ENCODE measurements at places on chromosomes 7 and 10.

DNA sequence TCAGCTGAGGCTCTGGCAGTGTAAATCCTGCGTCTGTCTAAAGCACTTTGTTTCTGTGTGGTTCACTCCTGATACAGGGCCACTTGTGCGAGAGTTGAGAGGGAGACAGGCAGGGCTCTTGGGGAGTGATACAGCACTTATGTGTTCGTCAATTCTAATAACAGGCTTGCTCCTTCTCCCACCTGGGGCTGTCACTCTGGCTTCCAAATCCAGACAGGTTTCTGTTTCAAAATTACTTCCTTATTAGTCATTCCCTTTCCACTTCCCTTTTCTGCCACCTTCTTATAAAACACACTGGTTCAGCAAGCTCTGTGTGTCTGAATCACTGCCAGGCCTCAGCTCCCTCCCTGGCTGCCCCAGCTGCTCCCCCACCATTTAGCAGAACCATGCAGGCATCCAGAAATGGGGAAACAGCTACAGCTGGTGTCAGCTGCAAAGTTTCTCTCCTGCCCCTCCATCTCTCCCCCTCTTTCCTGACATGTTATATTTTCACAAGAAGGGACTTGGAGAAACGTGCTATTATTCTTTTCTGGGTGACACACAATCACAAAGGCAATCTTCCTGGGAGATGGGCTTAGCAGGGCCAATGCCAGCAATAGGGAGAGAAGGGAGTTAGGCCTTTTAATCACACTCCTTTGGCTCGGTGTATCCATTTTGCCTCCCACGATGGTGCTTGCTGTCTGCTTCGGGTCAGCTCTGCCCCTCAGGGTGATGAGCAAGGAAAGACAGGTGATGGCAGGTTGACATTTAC, 58.4 kb upstream of the ZNRF2 start:
- DNase-seq, result peak; percentile 71

- no peak for DNase-seq
Observed at GRCh38 chr7:46099076-46099475, 178.0 kb upstream of the IGFBP3 start.

DNA sequence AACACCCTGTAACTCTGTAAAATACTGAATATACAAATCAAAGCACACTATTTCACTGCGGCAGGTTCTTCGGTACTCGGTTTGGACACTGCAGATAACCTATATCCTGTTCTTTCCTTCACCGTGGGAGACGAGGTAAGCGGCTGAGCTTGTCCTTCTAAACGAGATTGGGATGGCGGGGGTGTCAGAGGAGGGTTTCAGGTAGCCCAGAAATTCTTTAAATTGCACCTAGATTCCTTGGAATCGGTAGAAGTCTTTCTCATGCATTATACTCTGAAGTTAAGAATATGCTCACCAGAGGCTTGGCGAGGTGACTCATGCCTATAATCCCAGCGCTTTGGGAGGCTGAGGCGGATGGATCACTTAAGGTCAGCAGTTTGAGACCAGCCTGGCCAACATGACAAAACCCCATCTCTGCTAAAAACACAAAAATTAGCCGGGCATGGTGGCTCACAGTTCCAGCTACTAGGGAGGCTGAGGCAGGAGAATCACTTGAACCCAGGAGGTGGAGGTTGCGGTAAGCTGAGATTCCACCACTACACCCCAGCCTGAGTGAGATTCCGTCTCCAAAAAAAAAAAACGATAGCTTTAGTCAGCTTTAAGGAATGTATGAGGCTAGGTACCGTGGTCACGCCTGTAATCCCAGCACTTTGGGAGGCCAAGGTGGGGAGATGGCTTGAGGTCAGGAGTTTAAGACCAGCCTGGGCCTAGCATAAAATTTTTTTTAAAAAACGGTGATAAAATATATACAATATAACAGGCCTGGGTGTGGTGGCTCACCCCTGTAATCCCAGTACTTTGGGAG, 10.1 kb upstream of the LAT2 start:
- DNase-seq, result peak; percentile 27

DNA sequence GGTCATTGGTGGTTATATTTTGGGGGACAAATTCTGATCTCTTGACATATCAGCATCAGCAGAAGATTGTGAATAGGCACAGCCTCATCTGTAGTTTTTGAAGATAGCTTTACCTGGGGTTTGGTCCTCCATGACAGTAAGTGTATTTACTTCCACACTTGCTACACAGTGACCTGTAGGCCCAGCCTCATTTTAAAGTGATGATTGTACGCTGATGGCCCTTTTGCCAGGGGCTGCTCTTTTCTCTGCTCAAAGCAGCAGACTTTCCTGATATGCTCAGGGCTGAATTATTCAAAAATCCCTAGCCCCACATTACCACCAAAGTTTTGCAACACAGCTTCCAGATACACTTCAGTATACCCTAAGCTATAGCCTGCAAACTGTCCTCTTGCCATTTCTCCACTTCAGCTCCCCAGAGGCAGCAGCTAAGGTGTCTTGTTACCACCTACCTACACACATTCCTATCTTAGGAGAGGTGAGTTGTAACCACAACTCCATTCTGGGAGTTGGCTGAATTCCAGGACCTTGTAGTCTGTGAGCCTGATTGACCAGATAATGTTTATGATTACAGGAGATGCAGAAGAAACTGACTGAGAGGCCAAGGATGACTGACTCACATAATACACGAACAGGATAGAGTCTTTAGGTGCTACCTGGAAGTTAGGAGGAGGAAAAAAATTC, 6.0 kb downstream of the ASB4 start:
- DNase-seq, result no peak

DNA sequence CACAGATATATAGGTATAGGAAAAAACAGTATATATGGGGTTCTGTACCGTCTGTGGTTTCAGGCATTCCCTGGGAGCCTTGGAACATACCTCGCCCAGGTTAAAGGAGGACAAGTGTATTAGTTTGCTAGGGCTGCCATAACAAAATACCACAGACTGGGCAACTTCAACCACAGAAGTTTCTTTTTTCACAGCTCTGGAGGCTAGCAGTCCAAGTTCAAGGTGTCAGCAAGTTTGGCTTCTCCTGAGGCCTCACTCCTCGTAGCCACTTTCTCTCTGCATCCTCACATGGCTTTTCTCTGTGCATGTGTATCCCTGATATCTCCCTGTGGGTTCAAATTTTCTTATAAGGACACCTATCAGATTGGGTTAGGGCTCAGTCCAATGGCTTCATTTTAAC, 189.1 kb downstream of the DNAH11 start:
- DNase-seq, result no peak

DNA sequence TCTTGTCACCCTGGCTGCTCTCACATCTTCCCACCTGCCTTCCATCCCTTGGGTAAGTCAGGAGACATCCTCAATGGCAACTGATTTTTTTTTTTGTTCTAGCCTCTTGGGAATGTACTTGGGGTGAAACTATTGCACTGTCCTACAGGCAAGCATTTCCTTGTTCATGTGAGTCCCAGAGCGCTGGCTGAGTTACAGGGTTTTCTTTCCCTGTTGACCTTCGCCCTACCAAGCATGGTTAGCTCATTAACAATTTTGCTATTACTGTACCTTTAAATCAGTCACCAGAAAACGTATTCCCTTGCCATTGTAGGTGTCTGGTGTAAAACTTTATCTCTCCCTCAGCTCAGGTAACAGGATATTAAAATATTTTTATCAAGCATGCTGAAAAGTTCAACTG, 98.9 kb downstream of the PRLHR start:
- DNase-seq, result no peak

DNA sequence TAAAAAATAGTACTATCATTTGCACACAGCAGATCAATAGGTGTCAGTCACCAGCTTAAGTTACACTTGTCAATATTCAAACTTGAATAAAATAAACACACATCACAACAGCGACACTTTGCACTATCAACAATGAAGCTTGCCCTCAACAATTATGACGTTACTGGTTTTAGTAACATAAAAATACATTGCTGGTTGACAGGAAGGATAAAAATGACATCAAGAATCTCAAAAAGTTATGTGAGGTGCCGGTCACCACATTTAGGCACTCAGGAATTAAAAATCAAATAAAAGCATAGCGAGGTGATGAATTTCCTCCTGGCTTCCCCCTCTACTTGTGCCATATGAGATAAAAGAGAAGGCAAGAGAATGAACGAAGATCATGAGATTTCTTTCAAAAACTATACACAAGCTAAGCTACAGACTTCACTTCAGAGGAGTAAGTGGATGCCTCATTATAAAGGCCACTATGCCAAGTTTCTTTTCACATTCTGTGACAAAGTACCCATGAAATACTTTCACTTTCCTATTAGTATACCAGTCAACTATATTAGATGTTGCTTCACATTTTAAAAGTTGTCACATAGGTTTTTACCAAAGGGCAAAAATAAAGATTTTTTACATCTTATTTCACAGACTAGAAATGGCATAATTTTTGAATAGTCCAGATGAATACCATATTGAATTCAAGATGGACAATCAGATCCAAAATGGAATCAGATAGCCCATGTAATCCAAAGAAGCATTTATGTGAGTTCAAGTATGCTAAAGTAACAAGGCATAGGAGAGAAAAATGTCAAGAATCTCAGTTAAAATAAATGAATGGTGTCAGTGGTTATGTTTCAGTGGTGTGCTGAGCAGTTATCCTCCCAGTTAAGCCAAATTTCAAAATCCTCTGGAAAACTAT, 3.6 kb downstream of the CCDC71L start:
- peak; percentile 39 for DNase-seq

DNA sequence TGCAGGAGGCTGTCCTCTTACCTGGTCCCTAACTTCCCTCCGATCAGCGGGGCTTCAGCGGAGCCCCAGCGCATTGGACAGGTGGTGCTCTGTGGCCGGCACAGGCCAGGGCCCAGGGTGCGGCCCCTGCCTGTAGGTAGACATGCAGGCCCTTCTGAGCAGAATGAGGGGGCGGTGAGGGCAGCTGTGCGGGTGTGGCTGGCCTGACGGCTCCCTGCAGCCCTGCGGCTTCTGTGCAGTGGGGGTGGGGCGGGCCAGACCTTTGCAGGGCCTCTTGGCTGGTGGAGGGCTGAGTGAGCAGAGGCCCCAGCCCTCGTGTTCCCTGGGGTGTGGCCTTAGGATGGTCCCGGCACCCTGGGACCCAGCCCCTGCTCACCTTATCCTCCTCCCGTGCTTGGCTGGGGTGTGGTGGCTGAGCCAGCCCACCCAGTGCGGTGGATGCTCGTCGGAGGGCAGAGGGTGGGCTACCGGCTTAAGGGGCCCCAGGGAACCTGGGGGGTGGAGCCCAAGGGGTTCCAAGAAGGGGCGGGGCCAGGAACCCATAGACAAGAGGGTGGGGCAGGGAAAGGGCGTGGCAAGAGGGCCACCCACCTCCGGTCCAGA, 175.2 kb upstream of the TNRC18 start:
- no peak for DNase-seq

GRCh38 chr7:50739744-50740435, 42.8 kb downstream of the GRB10 start:
- no peak for DNase-seq

DNA sequence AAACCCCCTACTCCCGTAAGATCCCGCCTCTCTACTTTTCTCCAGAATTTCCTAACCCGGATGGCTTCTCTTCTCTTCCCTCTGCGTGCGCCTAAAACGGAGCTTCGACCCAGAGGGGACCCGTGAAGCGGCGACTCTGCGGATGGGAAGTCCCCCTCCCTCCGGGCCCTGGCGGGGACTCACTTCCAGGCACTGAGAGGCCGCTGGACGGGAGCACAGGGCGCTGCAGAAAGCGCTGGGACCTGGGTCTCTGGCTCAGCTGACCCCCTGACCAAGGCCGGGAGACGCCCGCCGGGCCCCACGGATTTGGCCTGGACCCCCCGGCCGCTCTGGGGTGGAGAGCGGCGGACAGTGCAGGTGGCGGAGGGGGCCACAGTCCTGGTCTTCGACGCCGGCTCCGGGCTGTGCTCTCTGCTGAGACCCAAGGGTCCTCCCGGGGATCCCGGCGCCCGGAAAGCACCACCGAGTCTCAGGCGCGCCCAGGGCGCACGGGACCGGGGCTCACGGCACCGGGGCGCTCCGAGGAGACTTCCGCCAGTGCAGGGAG, 688 bp upstream of the FOXL3 start:
- DNase-seq, result no peak

- no peak for DNase-seq
Observed at GRCh38 chr7:26293569-26294308, 2.1 kb downstream of the SNX10 start.

DNA sequence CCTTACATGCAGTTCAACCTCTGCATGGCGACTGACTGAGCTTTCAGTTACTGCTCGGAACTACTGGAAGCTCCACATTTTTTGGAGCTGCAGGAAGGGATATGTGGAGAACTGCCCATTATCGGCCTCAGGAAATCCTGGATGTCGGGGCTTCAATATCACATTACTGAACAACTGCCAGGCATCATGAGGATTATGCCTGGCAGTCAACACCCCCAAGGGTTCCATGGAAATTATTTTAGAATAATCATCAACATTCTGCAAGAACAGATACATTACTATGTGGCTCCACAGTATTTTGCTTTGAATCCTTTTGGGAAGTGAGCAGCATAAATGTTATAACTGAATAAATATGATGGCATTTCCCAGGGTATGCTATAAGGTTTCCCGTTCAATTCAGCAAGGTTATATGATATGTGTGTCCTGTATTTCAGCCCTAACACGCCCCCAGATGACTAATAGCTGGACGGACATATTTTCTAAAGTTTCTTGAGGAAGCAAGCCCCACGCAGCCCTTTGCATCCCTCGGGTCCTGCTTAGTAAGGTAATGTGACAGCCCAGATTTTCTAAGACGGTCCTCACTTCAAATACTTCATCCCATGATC, 53.0 kb upstream of the OPALIN start:
- DNase-seq, result no peak

DNA sequence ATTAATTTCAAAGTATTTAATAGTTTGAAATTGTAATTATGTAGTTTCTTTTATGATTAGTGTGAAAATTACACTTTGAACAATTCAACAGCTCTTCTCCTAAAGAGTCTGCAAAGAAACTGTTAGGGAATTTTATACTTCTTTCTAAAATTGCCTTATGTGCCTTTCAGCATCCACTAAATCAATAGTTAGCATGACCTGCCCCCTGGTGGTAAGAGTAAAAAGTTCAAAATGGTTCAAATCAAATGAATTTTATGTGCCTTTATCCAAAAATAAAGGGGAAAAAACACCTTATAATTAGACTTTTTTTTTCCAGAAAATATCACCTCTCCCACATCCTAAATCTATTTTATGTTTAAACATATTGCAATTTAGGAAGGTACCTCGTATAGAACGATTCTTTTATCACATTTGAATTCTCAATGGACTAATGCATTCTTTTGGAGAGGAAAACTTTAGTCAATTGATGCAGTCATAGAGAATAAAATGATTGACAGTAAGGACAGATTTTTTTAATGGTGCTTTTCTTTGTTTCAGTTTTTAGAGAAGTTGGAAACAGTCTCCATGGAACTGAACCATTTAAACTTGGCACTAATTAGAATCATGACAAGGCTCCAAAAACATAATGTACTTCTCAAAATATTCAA, 163.7 kb downstream of the SEMA3D start:
- DNase-seq, result peak; percentile 69

GRCh38 chr7:49483142-49483541, 290.3 kb upstream of the VWC2 start:
- no peak for DNase-seq

Data from cardiac fibroblast (primary cell).